Naive thymus-derived CD8-positive, alpha-beta T cell (primary cell): ENCODE measurements at places on chromosomes 3 and 15.

DNA sequence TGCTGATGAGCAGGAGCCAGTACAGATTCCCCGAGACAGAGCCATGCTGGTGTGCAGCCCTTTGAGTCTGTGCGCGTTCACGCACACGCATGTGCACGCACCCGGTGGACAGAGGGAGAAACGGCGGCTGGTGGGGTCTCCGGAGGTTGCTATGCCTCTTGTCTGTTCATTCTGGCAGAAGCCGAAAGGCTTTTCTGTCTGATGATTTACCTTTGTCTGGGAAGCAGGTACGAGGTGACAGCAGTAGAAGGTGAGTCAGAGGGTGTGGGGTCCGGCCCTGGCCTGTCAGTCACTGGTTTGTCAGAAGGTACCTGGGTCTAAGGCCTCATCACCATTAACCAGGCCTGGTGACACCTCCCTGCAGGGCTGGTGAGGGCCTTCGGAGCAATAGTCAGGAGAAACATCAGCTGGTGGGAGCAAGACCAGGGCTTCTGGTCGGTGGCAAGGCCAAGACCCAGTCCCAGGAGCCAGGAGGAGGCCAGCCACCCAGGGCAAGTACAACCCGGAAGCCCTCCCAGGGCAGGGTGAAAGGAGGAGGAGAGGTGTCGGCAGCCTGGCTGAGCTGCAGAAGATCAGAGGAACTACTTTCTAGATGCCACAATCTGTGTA is 7.5 kb downstream of the PCSK6 start:
- no peak for DNase-seq

GRCh38 chr3:151218136-151218535 is 15.1 kb upstream of the GPR171 start:
- no peak for DNase-seq

- DNase-seq, result no peak
Measured at GRCh38 chr3:183050706-183051105, 48.6 kb downstream of the MCCC1 start.

DNA sequence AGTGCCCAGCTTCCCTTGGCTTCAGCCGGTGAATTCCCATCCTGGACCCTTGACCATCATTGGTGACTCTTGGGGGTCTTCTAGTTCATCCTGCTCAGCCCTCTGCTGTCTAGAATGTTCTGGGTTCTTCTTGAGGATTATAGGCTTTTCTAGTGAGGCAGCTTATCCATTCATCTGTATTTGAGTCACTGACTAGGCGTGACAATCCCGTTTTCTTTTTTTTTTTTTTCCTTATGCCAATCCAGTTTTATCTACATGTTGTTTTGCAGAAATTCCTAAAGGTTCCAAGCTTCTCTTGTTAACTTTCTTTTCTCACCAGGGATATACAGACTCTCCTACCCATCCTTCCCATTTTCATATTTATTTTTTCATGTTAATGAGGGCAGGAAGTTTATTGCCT is 6.6 kb upstream of the TRAK1 start:
- DNase-seq, result no peak

DNA sequence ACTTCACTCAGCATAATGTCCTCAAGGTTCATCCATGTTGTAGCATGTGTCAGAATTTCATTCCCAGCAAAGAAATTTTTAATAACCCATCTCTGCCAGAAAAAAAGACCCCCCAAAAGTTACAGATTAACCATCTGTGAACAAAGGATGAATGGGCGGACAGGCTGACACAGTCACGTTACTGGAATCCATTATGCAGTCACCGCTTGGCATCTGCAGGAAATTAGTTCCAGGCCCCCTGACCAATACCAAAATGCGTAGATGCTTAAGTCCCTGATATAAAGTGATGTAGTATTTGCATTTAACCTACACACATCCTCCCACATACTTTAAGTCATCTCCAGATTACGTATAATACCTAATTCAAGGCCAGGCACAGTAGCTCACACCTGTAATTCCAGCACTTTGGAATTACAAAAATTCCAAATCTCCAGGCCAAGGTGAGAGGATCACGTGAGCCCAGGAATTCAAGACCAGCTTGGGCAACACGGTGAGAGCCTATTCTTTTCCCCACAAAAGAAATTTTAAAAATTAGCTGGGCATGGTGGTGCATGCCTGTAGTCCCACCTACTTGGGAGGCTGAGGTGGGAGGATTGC is 1.5 kb upstream of the SLC12A8 start:
- no peak for DNase-seq

DNA sequence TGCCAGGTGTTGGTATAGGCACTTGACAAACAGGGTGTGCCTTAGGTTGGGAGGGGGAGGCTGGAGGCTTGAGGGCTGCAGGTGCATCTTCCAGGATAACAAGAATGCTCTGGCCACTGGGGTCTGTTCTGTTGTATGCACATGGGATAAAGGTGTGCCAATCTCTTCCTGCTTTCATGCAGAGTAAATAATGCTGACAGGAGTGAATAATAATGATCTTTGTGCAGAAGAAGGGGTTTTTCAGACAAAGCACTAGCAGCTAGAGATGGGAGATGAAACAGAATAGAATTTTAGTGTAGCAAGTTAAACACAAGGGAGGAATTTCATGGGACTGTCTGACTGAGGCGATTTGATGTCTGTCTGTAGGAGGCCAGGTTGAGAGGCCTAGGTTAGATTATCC is 1.9 kb upstream of the ROPN1 start:
- DNase-seq, result no peak

DNA sequence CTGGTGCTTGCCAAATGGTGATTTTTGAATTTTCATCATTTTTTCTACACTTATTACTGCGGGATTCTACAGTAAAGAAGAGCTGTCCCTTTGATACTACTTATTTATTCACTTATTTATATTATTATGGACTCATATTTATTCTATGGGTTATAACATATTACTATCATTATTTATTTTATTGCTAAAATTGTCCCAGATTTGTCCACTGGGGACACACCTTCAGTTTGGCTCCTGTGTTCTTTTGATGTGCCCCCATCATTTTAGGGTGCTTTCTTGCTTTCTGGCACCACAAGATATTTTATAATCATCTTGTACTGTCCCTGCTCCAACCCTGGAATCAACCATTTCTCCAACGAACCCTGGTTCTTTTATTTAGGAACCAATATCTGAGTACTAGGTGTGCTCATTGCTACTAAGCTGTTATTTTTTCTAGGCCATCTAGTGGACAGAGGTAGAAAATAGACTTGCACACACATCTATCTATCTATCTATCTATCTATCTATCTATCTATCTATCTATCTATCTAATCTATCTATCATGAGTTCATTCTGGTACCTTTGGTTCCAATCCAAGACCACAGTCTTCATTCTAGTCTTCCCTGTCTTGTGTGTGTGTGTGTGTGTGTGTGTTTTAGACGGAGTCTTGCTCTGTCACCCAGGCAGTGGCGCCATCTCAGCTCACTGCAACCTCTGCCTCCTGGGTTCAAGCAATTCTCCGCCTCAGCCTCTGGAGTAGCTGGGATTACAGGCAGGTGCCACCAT is 16.0 kb downstream of the SLC22A14 start:
- DNase-seq, result no peak

GRCh38 chr3:126982471-126983175 is at the start of gene PLXNA1:
Gene PLXNA1, plus strand, starts transcription at chr3:126983115. Its CDS starts 5,479 bp downstream, at chr3:126988594.
- DNase-seq, result peak; percentile 93

DNA sequence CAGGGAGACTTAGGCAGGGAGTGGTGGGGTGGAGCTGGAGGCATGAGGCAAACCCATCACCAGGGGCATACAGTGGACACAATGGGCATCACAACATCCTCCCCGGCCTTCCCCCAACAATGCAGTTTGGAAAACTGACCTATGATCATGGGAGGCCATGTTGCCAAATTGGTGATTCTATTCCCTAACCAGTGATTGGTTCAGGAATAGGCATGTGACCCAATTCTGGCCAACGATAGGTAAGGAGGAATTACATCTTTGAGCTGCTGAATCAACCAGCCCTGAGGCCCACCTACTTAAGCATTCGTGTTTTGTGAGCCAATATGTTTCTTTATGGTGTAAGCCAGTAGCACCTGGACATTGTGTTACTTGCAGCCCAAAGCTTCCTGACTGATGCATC is 40.0 kb downstream of the LINGO1 start:
- DNase-seq, result no peak

- DNase-seq, result no peak
Measured at GRCh38 chr3:24273491-24273890, 221.2 kb downstream of the THRB start.

DNA sequence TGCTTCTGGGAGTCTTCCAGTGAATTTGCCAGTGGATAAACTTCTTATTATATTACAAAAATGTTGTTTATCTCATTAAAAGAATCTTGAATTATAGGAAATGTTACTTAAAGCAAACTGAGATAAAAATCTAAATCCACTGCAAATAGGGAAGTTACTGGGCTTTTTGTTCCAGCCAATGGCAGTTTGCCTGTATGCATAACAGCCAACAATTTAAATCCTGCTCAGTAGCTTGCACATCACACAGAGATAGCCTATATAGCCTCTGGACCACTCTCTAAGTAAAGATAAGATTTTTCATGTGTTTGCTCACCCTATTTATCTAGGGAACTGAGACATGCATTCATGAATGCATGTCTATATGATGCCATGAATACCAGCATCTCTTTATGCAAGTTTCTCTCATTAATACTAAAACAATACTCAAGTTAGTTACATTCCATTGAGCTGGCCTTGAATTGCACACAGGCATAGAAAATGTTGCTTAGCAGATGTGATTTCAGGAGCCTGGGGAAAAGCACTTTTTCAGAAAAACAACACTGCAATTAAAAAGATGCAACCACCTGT is 92.1 kb upstream of the GPR149 start:
- no peak for DNase-seq

DNA sequence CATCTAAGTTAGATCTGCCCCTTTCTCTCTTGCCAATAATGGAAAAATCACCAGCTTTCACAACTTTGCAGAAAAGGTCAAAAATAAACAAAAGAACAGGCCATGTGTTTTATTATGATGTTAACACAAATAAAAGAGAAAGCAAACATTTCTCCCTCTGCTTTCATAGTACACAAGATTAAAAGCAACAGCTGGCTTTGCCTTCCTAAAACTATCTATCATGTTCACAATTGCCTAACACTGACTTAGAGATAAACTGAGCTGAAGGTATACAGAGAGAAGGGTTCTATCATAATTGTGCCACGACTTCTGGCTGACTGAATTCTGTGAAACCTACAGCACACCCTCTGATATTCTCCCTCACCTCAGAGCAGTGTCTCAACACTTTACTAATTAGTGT is 29.4 kb downstream of the AADAC start:
- no peak for DNase-seq

DNA sequence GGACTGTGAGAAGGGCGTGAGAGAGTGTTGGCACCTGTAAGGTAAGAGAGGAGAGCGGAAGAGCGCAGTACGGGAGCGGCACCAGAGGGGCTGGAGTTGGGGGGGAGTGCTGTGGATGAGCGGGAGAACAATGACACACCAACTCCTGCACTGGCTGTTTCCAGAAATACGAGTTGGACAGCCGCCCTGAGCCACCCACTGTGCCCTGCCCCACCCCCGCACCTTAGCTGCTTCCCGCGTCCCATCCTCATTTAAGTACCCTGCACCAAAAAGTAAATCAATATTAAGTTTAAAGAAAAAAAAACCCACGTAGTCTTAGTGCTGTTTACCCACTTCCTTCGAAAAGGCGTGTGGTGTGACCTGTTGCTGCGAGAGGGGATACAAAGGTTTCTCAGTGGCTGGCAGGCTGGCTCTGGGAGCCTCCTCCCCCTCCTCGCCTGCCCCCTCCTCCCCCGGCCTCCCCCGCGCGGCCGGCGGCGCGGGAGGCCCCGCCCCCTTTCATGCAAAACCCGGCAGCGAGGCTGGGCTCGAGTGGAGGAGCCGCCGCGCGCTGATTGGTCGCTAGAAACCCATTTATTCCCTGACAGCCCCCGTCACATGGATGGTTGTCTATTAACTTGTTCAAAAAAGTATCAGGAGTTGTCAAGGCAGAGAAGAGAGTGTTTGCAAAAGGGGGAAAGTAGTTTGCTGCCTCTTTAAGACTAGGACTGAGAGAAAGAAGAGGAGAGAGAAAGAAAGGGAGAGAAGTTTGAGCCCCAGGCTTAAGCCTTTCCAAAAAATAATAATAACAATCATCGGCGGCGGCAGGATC is at the start of gene SOX2:
TSS of gene SOX2 (plus strand) at position 601 of the 811 bp plus-strand sequence. CDS start 436 bp downstream, outside the sequence.
- no peak for DNase-seq

DNA sequence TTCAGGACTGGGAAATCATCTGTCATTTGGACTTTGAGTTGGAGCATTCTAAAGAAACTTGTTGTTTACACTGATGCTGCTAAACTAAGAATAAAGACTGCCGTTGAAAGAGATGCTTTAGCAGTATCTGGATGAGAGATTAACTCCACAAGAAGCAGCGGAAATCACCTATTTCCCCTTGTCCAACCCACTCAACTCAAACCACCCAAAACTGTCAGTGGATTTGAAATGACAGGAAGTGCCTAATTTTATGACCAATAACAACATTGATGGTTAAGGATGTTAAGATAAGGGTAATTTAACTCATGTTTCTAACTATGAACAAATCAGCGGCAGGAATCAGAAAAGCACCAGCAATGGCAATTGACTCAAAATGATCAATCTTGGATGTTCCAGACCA is 110.8 kb upstream of the NR2F2 start:
- no peak for DNase-seq

- no peak for DNase-seq
Measured at GRCh38 chr15:92595506-92596381, 59.8 kb downstream of the FAM174B start.
